Activated T-cell treated with anti-CD3 and anti-CD28 coated beads, Interleukin-2, amount 50 U/mL, for 1 hour (primary cell): ENCODE measurements at places on chromosomes 1 and 21.

DNA sequence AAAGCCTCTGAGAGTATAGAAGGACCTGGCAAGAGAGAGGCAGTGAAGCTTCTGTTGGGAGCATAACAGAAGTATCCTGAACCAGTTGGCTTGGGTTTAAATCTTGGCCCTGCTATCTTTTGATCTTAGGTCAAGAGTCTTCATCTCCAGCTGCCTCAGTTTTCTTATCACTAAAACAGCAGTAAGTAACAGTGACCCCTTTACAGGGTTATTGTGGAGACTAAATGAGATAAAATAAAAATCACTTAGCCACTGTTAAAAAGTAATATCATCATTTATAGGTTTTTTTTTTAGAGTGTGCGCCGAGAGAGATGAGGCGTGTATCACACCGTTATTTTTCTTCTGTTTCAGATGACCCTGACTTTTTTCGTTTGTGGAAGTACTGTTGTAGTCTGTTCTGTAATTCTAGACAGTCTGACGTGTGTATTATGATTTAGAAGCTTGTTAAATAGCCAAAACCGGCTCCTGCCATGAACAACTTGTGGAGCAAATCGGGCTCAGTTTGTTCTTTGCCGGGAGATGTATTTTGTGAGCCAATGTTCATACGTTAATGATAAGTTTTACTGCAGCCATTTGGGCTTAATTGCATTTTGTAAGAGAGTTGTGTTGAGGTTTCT, 1.1 kb downstream of the THRAP3 start:
- DNase-seq = no peak

- DNase-seq = no peak
These were observed 192.8 kb upstream of the C8B start for GRCh38 chr1:57158604-57158998.

DNA sequence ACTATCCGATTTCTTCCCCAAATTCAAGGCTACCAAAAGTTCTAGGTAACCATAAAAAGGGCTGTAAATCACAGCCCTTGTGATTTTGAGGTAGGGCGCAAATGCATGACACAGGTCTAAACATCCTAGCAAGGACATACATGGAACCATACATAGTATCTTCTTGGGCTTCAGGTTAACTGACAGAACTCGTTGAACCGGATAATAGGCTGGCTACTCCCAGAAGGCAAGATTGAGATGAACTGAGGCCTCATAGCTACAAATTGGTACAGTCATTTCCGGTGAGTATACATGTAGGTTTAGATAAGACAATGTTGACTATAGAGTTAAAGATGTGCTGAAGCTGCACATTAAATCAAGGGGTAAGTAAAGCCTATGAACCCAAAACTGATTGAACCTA, 27.3 kb upstream of the TP53BP2 start:
- no peak for DNase-seq

DNA sequence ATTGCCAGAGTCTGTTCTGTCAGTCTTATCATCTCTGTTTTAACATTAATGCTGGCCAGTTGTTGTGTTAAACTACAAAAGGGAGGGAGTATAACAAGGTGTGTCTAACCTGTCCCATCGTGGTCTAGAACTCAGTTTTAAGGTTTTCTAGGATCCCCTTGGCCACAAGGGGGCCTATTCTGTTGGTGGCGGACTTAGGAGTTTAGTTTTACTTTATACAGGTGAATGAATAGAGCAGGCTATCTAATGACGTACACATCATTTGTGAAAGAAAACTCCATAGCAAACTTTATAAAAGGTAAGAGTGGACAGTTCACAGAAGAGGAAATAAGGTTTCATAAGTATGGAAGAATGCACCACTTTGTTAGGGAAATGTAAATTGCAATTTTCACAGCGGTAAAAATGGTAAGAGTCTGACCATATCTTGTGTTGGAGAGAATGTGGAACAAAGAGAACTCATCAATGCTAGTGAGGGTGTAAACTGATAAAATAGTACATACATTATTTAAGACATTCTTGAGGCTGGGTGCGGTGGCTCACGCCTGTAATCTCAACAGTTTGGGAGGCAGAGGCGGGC, 2.5 kb upstream of the ATF6 start:
- DNase-seq = peak; percentile 38

GRCh38 chr1:111908011-111908621, 81.4 kb downstream of the KCND3 start:
- DNase-seq = no peak

GRCh38 chr1:181044449-181044966, 10.7 kb downstream of the MR1 start:
- no peak for DNase-seq

- DNase-seq = peak; percentile 74
These were observed 13.6 kb upstream of the FAM110D start for GRCh38 chr1:26145041-26145959.

DNA sequence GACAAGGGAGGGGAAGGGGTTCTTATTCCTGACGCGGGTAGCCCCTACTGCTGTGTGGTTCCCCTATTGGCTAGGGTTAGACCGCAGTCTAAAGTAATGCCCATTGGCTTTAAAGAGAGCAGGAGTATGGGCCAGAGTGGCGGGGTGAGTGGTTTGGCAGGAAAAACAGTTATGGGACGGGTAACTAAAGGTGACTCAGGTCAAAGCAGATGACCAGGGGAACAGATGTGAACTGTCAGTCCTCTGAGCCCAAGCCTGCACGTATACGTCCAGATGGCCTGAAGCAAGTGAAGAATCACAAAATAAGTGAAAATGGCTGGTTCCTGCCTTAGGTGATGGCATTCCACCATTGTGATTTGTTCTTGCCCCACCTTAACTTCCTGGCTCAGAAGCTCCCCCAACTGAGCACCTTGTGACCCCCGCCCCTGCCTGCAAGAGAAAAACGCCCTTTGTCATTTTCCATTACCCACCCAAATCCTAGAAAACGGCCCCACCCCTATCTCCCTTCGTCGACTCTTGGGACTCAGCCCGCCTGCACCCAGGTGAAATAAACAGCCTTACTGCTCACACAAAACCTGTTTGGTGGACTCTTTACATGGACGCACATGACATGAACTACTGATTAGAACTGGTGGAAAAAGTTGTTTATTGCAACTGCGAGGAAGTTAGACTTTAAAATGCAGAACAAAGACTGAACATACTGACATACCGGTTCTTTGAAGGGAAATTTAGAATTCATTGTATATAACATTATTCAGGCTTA, 758 bp upstream of the ATAD3B start:
- DNase-seq = peak; percentile 32

DNA sequence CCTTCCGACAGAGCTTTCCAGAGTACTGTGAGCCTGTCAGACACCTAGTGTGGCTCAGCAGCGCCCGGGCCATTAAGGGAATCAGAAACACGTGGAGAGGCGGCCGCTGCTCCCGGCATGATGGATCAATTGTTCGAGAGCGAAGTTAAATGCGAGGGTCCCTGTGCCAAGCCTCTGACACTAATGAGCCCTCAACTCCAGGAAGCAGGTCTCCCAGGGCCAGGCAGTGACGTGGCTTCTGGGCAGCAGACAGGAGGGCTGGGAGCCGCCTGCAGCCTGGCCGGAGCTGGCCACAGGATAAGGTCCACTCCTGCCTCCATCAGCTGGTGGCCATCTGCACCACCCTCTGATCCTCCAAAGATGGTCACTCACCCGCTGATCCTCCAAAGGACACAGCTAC, 67.5 kb upstream of the CLDN14 start:
- DNase-seq = no peak

DNA sequence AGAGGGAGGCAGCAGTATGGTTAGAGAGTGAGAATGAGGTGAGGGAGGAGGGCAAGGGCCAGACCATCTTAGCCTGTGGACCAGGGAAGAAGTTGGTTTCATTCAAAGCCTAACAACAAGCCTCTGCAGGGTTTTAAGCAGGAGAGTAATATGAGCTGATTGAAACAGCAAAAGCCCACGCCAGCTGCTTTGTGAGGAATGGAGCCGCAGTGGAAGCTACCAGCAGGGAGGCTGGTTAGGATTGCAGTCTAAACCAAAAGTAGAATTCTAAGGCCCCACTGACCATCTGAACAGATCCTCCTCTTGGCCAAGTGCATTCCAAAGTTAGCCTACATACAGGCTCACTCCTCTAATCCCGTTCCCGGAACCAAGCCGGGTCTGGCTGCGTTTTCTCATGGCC, 44.8 kb downstream of the OLFML3 start:
- no peak for DNase-seq

- DNase-seq = no peak
These were observed 30.6 kb upstream of the TADA1 start for GRCh38 chr1:166906647-166907046.

GRCh38 chr1:55062801-55063576, 23.6 kb downstream of the PCSK9 start:
- DNase-seq = no peak

- no peak for DNase-seq
These were observed 2.5 kb upstream of the TRIM11 start for GRCh38 chr1:228408869-228409805.

DNA sequence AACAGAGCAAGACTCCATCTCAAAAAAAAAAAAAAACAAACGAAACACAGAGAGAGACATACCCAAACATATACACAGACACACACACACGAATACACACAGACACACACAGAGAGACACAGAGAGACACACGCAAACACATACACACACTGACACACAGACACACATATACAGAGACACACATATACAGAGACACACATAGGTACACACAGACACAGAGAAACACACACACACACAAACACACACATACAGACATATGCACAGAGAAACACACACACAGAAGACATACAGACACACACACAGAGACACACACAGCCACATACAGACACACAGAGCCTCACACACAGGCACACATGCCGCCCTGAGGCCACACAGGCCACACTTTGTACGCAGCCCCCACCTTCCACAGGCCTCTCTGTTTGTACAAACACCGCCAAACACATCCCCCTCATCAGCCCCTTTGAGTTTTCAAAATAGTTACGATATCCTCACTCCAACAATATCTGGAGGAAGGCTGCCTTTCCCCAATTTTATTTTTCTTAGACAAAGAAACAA, 57.5 kb upstream of the ABCG1 start:
- DNase-seq = no peak

DNA sequence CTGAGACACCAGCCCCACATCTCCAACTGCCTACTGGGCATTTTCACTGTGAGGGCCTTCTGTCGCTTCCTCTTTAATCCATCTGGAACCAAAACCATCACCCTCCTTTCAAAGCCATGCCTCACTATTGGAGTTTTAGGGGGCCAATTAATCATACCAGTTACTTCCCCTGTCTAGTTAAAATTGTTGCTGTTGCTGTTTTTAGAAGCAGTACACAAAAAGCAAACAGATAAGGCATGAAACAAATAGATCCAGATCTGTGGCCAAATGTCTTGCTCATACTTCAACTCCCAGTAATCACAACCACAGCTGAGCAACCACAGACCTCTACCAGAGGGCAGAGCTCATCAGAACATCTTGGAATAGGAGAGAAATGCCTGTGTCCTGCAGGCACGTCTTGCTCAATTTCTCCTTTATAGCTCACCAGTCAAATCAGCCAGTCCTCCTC, 133.8 kb upstream of the C1orf105 start:
- DNase-seq = no peak

- no peak for DNase-seq
These were observed 17.6 kb downstream of the OSCP1 start for GRCh38 chr1:36432616-36433015.

DNA sequence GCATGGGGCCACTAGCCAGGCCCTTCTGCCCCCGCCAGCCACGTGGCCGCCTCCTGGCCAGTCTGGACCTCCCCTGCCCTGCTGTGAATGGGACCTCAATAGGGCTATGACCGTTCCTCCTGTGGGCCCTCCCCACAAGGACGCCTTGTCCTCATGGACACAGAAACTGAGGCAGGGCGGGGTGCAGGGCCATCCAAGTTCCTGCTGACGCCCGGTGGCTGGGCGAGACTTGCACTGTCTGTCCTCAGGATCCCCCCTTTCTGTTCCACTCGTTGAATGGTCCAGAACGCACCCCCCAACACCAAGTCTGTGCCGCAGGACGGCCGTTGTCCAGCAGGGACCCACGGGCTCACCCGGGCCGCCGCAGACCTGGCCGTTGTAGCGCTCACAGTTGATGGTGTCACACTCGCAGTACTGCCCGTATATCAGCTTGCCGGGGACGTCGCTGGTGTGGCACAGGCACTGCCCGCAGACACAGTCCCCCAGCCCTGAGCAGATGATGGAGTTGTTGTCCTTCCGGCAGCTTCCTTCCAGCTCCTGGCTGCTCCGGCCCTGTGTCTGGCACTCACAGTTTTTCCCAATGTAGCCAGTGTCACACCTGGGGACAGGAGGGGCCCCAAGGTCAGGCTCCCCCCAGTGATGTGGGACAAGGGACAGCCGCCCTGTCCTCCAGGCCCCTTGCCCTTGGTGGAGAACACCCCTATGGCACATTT, 16.3 kb upstream of the PTTG1IP start:
- DNase-seq = no peak

- DNase-seq = no peak
These were observed 1788.1 kb downstream of the BRINP3 start for GRCh38 chr1:188689542-188689941.

- no peak for DNase-seq
These were observed 61.7 kb upstream of the GJA8 start for GRCh38 chr1:147840909-147841308.

- DNase-seq = no peak
These were observed 178.9 kb upstream of the SNX7 start for GRCh38 chr1:98482611-98483010.

- DNase-seq = no peak
These were observed 25.5 kb downstream of the B3GALT5 start for GRCh38 chr21:39638281-39638680.

DNA sequence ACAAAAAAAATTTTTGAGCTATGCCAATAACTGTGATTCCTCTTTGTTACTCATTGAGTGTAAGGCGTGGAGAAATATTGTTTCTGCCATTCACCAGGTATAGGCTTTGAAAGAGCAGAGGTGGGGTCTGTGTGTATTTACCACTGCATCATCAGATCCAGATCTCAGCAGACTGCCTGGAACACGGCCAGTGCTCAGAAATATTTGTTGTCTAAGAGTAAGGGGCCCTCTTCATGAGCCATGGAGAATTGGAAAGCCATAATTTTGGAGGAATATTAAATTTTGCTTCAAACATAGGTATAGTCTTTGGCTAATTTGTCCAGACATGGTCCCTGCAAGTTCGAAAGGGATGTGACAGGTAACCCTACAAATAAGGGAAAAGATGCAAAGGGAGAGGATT, 231.3 kb upstream of the IRF2BP2 start:
- no peak for DNase-seq

DNA sequence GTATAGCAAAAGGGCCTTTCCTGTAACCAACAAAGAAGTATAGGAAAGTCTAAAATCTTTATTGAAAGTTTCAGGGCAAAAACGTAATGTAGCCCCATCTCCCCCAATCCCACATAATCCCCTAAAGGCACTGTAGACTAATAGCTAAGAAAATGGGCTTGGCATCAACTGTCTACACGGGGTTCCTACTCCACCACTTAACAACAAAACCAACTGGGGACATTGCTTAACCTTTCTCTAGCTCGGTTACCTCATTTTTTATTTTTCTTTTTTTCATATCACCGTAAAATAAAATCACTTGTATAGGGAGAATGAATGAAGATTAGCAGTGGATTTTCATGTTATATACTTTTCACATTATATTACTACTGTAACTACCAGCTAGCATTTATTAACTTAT, 12.3 kb downstream of the MACF1 start:
- DNase-seq = no peak
